ENCODE measurements at places on chromosomes 2 and 18.

- H3K27me3 ChIP-seq = no peaks in the 10 kb centered on the region
- H3K36me3 ChIP-seq = no peaks in the 10 kb centered on the region
- H3K4me1 ChIP-seq = no peaks in the 10 kb centered on the region
- no peak overlapping the region for H3K27ac ChIP-seq
- no peak overlapping the region for H3K4me3 ChIP-seq
Measured at GRCh38 chr18:29191263-29191662, 1014.3 kb upstream of the CDH2 start.

- no peak for DNase-seq
- no peak overlapping the region for H3K4me3 ChIP-seq
- H3K27ac ChIP-seq = no peak overlapping the region
- H3K4me1 ChIP-seq = peaks cover 40% of the 10 kb centered on the region
- H3K27me3 ChIP-seq = no peaks in the 10 kb centered on the region
- H3K36me3 ChIP-seq = no peaks in the 10 kb centered on the region
Measured at GRCh38 chr18:12597760-12598159, 60.1 kb downstream of the SPIRE1 start.

GRCh38 chr2:43328832-43329231, 102.4 kb upstream of the ZFP36L2 start:
- H3K4me1 ChIP-seq = peaks cover 4% of the 10 kb centered on the region
- DNase-seq = no peak
- H3K4me3 ChIP-seq = no peak overlapping the region
- H3K36me3 ChIP-seq = peaks cover 4% of the 10 kb centered on the region
- no peak overlapping the region for H3K27ac ChIP-seq

DNA sequence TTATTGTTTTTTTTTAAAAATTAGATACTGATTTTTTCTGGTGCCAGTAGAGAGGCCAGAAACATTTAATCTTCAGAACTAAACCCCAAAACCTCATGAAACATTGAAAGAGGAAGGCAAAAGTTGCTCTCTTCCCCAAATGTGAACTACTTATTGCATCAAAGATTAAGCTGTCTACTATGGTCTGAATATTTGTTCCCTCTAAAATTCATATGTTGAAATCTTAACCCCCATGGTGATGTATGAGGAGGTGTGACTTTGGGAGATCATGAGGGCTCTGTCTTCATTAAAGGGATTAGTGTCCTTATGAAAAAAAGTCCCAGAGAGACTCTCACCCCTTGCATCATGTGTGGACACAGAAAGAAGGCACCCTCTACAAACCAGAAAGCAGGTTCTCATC, 28.2 kb upstream of the SLC8A1 start:
- H3K4me1 ChIP-seq = no peaks in the 10 kb centered on the region
- peaks cover 3% of the 10 kb centered on the region for H3K27me3 ChIP-seq
- no peak overlapping the region for H3K4me3 ChIP-seq
- no peak overlapping the region for H3K27ac ChIP-seq
- no peak for DNase-seq
- no peaks in the 10 kb centered on the region for H3K36me3 ChIP-seq

DNA sequence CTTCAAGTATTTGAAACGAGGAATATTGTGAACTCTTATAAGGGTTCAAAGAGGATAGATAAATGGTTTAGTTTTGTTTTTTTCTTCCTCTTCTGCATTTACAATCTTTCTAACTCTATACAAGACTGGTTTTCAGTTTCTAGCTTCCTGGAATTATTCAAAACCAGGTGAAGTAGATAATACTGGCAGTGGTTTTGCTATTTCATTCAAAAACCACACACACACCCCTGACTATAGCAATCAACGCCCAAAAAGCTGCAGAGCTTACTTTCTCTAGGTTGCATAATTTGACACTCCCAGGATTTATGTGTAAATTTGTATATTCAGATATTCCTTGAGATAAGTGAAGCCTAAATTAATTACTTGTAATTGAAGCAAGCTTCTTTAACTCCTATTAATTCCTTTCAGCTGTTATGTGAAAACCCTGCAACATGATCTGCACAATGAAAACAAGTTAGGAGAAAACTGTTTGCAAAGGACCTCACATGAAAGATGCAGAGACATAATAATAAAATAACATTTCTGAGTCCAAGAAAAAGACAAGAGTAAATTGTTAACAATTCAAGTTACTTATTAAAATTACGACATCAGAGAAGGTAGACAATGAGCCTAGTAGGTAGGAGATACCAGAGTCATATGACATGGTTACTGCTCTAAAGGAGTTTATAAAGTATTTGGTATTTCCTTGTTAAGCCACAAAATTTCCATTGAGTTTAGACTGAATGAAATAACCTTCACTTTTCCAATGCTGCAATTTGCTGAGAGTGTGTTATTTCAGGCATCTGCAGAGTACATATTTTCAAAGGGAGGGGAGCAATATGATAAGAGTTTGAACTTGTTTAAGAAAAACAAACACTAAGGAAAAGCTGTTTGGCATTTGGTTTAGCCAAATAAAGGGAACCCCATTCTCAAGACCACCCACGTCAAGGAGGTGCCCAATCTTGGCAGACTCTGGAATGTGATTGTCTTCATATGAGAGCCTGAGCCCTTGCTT, 1.6 kb upstream of the NFE2L2 start:
- H3K27me3 ChIP-seq = no peaks in the 10 kb centered on the region
- no peak for DNase-seq
- H3K4me3 ChIP-seq = peak overlapping the region; percentile 94
- H3K27ac ChIP-seq = peak overlapping the region; percentile 99
- peaks cover 56% of the 10 kb centered on the region for H3K4me1 ChIP-seq

GRCh38 chr2:43071599-43072550, 154.5 kb downstream of the ZFP36L2 start:
- DNase-seq = no peak
- H3K27ac ChIP-seq = no peak overlapping the region
- H3K4me1 ChIP-seq = no peaks in the 10 kb centered on the region

GRCh38 chr2:10016802-10017258, 26.5 kb upstream of the KLF11 start:
- H3K27ac ChIP-seq = no peak overlapping the region
- no peaks in the 10 kb centered on the region for H3K4me1 ChIP-seq
- DNase-seq = no peak
- no peaks in the 10 kb centered on the region for H3K36me3 ChIP-seq

GRCh38 chr2:59449274-59449673, 1104.2 kb downstream of the BCL11A start:
- H3K36me3 ChIP-seq = no peaks in the 10 kb centered on the region
- no peak overlapping the region for H3K4me3 ChIP-seq
- no peak overlapping the region for H3K27ac ChIP-seq
- no peak for DNase-seq

GRCh38 chr18:79546781-79547272, 132.8 kb upstream of the CTDP1 start:
- no peak overlapping the region for H3K27ac ChIP-seq
- H3K4me3 ChIP-seq = no peak overlapping the region
- no peak for DNase-seq
- H3K27me3 ChIP-seq = no peaks in the 10 kb centered on the region

GRCh38 chr2:117786520-117786919, 28.0 kb upstream of the DDX18 start:
- no peaks in the 10 kb centered on the region for H3K27me3 ChIP-seq
- no peaks in the 10 kb centered on the region for H3K4me1 ChIP-seq
- H3K4me3 ChIP-seq = no peak overlapping the region

- H3K27me3 ChIP-seq = no peaks in the 10 kb centered on the region
- H3K4me3 ChIP-seq = no peak overlapping the region
- no peaks in the 10 kb centered on the region for H3K4me1 ChIP-seq
- H3K36me3 ChIP-seq = no peaks in the 10 kb centered on the region
- DNase-seq = no peak
Measured at GRCh38 chr2:45941531-45942236, 290.2 kb downstream of the PRKCE start.

DNA sequence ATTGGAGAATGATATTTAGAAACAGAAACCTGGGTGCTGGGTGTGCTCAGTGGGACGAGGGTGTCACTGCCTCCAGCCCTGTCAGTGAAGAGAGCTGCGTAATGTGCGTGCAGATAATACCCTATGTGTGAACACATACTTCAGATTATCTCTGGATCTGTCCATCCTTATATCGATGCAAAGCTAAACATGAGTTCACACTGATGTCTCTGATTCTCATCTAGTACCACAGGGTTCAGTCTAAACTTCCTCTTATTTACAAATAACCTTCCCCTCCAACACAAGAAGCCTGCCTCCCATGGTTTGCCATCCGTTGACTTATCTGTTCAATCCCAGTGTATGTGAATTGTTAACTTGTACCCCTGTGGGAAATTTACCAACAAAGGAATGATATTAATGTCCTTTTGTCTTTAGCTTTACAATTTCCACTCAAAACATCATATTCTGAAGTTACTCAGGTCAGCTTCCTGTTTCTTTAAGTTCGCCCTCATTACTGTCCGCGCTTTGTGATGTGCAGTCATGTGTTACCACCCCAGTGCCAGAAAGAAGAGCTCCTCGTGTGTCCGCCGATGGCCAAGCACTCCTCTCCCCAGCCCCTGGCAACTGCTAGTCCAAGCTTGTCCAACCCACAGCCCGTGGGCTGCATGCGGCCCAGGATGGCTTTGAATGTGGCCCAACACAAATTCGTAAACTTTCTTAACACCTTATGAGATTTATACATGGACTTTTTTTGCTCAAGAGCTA, 108.2 kb downstream of the RTP5 start:
- no peaks in the 10 kb centered on the region for H3K36me3 ChIP-seq
- H3K27me3 ChIP-seq = no peaks in the 10 kb centered on the region
- H3K4me3 ChIP-seq = no peak overlapping the region
- H3K4me1 ChIP-seq = no peaks in the 10 kb centered on the region
- no peak overlapping the region for H3K27ac ChIP-seq

DNA sequence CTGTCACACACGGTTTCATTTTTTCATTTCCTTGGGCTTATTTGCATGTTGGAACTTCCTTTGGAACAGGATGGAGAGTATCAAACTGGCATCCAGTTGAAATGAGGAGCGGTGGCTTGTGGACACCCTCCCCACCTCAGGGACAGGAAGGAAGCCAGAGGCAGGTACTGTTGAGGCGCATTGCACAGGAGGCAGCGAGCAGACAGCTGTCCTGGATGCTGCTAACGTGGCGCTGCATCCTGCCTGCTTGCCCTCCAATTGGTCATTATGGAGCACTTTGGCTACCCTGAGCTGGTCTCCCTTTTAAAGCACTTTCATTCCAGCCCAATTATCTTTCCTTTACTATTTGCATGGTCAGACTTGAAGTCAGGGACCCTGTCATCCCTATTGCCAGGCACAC, 80.7 kb upstream of the ITGA4 start:
- no peak overlapping the region for H3K27ac ChIP-seq
- DNase-seq = no peak
- H3K27me3 ChIP-seq = no peaks in the 10 kb centered on the region

- H3K27ac ChIP-seq = no peak within 1 kb of the TSS
- H3K36me3 ChIP-seq = no peaks in the 10 kb centered on the region
- no peak for DNase-seq
- peaks cover 2% of the 10 kb centered on the region for H3K27me3 ChIP-seq
- no peak within 1 kb of the TSS for H3K4me3 ChIP-seq
Measured at GRCh38 chr2:165239230-165239629, at the start of gene SCN2A. Gene SCN2A, plus strand, starts transcription at chr2:165239414. Its CDS starts 56,410 bp downstream, at chr2:165295824.

- H3K27me3 ChIP-seq = peaks cover 18% of the 10 kb centered on the region
- no peaks in the 10 kb centered on the region for H3K36me3 ChIP-seq
- H3K4me1 ChIP-seq = peaks cover 17% of the 10 kb centered on the region
- no peak overlapping the region for H3K27ac ChIP-seq
- DNase-seq = no peak
- no peak overlapping the region for H3K4me3 ChIP-seq
Measured at GRCh38 chr2:12584338-12584737, 132.4 kb upstream of the TRIB2 start.

DNA sequence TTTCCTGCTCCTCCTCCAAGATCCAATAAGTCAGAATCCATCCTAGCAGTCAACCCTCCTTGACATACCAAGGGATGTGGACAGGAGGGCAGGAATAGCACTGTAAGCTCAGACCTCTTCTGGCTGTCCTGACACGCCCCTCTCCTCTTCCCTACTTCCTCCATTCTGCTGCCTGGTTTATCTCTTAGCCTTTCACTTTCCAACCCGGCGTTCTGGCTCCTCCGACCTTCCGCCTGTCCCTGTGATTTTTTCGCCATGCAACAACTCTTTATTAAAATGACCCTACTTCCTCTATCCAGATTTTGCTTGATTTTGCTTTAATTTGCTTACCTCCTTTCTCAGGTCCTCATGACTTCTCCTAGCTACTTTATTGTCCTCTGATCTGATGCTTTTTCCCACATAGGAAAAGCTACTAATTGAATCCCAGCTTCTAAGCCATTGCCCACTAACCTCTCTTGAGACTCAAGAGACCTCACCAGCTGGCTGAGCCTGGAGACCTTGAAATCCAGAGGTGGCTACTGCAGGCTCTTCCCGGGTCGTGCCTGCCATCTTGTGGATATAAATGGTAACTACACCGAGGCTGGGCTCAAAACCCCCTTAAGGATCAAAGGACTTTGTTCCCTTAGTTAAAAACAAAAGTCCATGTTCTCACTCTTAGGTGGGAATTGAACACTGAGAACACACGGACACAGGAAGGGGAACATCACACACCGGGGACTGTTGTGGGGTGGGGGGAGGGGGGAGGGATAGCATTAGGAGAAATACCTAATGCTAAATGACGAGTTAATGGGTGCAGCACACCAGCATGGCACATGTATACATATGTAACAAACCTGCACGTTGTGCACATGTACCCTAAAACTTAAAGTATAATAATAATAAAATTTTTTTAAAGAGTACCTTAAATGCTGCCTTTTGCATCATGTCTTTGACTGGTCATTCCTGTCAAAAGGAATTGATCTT, 139.4 kb downstream of the AKAIN1 start:
- DNase-seq = peak; percentile 10
- H3K27ac ChIP-seq = no peak overlapping the region
- H3K4me3 ChIP-seq = no peak overlapping the region
- peaks cover 12% of the 10 kb centered on the region for H3K4me1 ChIP-seq
- H3K27me3 ChIP-seq = no peaks in the 10 kb centered on the region

- no peaks in the 10 kb centered on the region for H3K36me3 ChIP-seq
- H3K4me1 ChIP-seq = no peaks in the 10 kb centered on the region
- H3K4me3 ChIP-seq = no peak overlapping the region
- DNase-seq = no peak
Measured at GRCh38 chr18:69845593-69846506, 101.8 kb downstream of the CD226 start.

GRCh38 chr18:6920099-6920955, 190.8 kb downstream of the ARHGAP28 start:
- H3K4me3 ChIP-seq = no peak overlapping the region
- H3K27ac ChIP-seq = peak overlapping the region; percentile 47
- no peaks in the 10 kb centered on the region for H3K27me3 ChIP-seq
- no peaks in the 10 kb centered on the region for H3K4me1 ChIP-seq
- DNase-seq = peak; percentile 5

DNA sequence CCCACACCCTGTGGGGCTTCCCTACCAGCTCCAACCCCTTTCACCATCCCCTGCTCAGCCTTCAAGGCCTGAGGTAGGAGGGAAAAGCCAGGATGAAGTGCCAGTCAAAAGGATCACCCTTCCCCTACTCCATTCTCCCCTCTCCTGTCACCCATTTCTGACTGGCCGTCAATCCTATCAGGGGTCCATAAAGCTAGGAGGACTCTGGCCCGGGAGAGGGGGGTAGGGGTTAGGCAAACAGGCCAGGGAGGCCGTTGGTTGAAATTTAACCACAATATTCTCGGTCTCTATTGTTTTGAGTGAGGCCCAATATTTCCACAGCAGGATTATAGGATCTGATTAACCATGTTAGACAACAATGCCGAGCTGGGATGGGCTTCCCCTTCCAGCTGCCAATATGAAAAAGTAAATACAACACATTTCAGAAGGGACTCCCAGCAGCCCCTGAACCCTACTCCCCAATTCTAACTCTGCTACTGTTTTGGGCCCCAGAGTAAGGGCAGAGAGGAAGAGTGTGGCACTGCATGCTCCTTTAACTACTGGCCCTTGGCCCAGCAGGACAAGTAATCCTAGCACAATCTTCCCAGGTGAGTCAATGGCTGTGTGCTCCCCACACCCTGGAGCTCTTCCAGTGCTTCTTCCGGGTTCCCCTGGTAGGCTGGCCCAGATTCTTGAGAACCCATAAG, 10.6 kb upstream of the IHH start:
- H3K4me3 ChIP-seq = no peak overlapping the region
- H3K27me3 ChIP-seq = no peaks in the 10 kb centered on the region
- no peak for DNase-seq
